Activated T-cell treated with anti-CD3 and anti-CD28 coated beads for 4 hours (primary cell): ENCODE measurements at places on chromosomes 3 and 15.
A peak's percentile ranks its signal among the peaks of the same experiment; 100 is the strongest.

DNA sequence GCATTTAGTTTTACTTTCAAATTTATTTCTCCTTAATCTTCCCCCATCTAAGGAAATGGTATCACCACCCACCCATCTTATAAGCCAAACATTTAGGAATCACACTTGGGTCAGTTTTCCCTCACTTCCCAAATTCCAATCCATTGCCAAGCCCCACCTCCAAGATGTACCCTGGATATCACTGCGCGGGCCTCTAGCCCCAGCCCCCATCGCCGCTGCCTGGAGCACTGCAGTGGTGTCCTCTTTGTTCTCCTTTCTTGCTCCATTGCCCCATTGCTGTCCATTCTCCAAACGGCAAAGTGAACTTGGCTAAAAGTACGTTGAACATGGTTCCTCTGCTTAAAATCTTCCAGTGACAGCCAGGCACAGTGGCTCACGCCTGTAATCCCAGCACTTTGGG, 267.8 kb downstream of the SHOX2 start:
- no peak for DNase-seq

- DNase-seq = peak; percentile 19
Measured at GRCh38 chr15:91032919-91033803, 10.8 kb upstream of the VPS33B start.

DNA sequence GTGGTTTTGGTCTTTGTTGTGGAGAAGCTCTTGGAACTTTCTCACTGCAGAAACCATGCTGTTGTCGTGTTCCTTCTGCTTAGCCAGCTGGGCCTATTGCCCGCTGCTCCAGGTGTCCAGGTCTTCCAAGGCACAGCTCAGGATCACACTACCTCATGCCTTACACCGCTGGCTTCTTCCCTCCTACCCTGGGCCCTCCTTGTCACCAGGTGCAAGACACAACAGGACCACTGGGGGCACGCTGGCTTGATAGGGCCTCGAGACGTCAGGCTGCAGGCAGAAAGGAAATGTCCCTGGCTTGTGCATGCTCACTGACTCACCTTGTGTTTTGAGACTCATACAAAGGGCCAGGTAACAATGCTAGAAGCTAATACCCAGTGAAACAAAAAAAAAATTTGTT, 32.3 kb downstream of the PAQR9 start:
- DNase-seq = no peak

- no peak for DNase-seq
Measured at GRCh38 chr3:13372656-13373055, 47.5 kb downstream of the NUP210 start.

- no peak for DNase-seq
Measured at GRCh38 chr3:46221938-46222337, 13.8 kb upstream of the CCR1 start.

DNA sequence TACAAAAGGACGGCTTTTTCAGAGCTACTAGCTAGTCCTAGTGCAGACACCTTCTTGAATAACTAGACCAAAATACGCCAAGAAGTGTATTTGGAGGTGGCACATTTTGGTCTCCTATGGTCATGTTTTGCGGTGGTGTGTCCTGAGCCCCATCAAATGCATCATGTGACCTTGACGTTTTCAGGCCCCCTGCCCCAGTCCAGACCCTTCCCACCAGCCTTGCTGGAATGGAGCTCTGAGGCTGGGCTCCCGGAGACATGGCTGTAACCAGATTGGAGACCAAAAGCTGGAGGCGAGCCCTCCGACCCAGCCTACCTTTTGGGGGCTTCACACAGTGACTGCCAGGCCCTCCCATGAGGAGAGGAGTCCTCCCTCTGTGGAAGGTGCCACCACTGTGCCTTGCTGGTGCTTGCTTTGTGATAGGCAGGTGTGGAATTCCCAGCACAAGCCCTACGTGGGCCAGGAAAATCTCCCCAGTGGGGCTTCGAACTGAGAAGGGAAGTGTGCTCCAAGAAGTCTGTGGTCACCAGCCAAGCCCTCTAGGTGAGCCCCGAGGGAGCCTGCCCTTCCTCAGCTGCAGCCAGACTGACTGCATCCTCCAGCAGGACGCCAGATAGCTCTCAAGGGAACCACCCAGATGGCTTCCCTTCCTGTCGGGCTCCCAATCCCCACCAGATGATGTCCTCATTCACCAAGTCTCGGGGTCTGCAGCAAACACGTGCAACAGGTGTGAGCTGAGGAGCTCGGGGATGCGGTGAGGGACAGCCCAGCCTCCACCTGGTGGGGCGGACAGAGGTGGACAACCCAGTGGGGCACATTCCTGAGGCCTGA, 126.2 kb downstream of the ASB7 start:
- DNase-seq = no peak

GRCh38 chr3:173957646-173958045, 560.1 kb downstream of the NLGN1 start:
- no peak for DNase-seq

- DNase-seq = no peak
Measured at GRCh38 chr3:150721285-150722130, 17.8 kb upstream of the ERICH6 start.

DNA sequence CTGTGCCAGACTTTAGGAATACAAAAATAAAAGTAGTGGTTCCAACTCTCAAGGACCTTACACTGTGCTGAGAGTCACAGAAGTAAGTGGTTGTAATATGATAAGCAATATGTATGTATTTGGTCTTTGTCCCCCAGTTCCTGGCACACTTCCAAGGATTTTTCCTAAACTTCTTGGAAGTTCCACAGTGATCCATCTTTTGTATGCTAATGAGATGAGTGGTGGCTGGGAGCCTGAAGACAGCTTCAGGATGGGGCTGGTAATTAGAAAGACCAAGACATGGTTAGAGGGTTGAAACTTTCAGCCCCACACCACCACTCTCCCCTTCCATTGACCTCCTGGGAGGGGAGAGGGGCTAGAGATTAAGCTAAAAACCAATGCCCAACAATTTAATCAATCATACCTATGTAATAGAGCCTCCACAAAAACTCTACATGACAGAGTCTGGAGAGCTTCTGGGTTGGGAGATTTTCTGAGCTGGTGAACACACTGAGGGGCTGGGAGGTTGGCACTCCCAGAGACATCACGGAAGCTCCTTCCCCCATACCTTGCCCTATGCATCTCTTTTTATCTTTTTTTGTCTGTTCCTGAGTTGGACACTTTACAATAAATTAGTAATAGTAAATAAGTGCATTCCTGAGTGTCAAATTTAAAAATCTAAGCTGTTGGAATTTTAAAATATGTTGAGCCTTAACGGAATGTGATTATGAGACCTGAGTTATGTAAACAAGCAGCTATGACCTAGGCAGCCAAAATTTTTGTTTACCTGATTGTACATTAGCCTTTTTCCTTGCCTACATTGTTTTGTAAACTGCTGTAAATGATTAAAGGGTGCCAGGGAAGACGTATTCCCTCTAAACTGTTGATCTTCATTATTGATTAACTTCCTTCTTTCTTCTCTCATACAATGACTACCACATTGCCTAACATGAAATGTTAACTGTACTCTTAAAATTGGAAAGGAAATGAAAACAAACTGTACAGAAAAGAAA, 24.3 kb downstream of the CD200R1L start:
- no peak for DNase-seq

DNA sequence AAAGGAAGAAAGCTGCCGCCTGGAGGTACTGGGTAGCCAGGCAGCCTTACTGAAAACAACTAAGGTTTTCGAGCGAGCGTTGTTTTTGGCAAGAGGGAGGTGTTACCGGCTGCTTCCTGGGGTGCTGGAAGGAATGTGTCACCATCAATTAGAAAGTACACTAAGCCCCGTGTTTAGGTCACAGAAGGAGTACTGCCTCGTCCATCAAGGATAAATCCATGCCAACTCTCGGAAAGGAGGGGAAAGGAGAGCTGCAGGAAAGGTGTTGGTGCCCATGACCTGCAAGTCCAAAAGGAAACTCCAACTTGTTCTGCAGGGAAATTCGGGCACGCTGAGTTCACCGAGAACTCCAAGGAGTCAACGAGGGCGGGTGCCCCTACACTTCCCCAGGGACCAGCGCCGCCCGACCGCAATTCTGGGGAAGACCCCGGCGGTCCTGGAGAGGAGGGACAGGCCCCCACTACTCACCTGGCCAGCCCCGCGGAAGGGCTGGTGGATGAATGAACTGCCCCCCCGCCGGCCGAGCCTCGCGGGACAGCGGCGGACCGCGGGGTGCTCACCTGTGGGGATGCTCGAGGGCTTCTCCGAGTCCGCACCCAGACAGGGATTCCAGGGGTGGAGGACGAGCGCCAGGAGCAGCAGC, 542 bp downstream of the PLOD2 start:
- DNase-seq = no peak

DNA sequence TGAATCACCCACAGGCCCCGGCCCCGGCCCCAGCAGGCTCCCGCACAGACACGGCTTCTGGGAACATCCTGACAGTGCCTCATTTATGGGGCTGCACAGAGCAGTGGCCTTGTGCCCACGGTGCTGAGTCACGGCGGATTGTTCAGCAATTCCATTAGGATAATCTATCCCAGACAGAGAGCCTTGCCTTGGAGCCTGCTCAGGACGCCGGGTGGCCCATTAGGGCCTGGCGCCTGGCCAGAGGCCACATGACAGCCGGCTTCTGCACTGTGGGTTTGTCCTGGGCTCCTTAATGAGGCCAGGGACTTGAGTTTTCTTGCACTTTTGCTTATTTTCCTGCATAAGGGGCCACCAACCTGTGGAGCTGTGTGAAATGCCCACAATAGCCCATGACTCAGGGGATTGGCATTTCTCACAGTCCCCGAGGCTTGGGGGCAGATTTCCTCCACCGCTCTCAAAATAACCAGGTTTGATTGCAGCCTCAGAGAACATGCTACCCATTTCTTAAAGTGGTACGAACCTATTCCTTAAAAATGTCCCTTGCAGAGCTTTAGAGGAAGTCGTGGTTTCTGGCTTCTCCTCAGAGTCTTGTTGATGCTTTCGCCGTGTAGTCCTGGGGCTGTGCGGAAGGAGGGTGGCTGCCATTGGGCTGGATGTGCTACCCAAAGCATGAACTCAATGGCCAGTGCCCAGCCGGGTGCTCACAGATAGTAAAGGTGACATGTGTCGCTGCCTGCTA, 19.0 kb downstream of the SYNM start:
- no peak for DNase-seq

DNA sequence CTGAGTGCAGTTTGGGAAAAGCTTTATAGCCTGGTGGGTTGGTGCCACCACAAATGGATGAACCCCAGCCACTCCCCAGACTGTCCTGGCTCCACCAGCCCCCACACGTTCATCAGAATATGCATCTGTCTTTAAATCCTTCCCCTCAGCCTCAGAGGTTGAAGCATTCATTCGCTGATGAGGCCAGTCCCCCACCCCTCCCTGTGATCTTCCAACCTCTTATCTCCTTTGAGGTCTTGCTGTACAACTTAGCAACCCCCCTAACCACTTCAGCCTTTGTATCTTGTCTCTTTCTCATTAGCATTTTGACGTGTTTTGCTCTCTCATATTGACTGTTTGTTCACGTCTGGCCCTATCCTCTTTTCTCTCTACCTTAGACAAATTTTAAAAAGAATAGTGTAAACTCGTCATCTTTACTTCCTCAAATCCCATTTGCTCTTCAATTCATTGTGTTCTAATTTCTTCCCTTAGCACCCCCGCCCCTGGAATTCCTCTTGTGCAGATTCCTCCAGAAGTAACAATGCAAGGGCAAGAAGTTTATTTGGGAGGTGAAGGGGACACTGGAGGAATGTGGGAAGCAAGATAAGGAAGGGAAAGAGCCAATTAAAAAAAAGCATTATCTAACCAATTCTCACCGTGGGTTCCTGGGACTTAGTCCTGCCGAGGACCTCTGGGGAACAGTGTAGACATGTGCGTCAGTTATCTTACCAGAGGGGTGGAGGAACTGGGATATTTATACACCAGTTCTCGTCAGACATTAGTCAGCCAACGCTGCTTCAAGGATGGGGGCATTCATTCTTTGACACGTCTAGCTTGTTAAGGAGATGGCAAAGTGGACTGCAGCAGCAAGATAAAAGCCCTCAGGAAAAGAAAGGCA, 38.6 kb downstream of the MOBP start:
- no peak for DNase-seq

DNA sequence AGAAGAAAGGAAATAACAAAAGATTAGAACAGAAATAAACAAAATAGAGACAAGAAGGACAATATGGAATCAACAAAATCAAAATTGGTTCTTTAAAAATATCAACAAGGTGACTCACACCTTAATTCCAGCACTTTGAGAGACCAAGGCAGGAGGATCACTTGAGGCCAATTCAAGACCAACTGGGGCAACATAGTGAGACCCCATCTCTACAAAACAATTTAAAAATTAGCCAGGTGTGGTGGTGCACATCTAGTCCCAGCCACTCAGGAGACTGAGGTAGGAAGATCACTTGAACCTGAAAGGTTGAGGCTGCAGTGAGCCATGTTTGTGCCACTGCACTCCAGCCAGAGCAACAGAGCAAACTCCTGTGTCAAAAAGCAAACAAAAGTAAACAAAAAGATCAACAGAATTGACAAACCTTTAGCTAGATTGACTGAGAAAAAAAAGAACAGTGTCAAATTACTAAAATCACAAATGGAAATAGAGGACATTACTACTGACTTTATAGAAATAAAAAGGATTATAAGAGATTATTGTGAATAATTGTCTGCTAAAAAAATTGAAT, 190.7 kb upstream of the CGNL1 start:
- no peak for DNase-seq

GRCh38 chr3:63937661-63938651, 25.8 kb upstream of the SCAANT1 start:
- no peak for DNase-seq

DNA sequence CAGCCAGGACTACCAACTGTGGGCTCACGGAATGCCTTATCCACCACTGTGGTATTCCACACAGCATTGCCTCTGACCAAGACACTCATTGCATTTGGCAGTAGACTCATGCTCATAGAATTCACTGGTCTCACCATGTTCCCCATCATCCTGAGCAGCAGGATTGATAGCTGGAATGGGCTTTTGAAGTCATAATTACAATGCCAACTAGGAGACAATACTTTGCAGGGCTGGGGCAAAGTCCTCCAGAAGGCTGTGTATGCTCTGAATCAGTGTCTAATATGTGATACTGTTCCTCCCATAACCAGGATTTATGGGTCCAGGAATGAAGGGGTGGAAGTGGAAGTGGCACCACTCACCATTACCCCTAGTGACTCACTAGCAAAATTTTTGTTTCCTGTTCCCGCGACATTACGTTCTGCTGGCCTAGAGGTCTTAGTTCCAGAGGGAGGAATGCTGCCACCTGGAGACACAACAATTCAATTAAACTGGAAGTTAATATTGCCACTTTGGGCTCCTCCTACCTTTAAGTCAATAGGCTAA, 58.6 kb upstream of the CCDC80 start:
- DNase-seq = no peak

GRCh38 chr3:52311576-52312119, 4.5 kb upstream of the DNAH1 start:
- no peak for DNase-seq

GRCh38 chr3:77601823-77602415, 562.0 kb downstream of the ROBO2 start:
- no peak for DNase-seq

- no peak for DNase-seq
Measured at GRCh38 chr3:161403251-161403650, 31.9 kb upstream of the SPTSSB start.

- DNase-seq = peak; percentile 69
Measured at GRCh38 chr3:66407611-66408218, 93.1 kb downstream of the LRIG1 start.
